Suprapubic skin (tissue), 4 donors: ENCODE measurements at places on chromosomes 7 and 10. TPM values are rescaled to one million over a fixed set of nuclear protein-coding genes. Genes with fewer than 3 reads are reported as not detected.

Gene NRP1
- total RNA-seq, result 13.6 TPM

Gene FRG2B
- not detected for total RNA-seq

Gene TMEM213
- 20.8 TPM for total RNA-seq

Gene OPN4
- total RNA-seq, result not detected

Gene UNC5B
- 45.7 TPM for total RNA-seq

Gene HOXA9
- 44.3 TPM for total RNA-seq
